ENCODE measurements at places on chromosomes 7 and 10.

- peaks cover 53% of the 10 kb centered on the region for H3K27me3 ChIP-seq
- H3K4me3 ChIP-seq: no peak overlapping the region
- DNase-seq: no peak
- H3K36me3 ChIP-seq: no peaks in the 10 kb centered on the region
These were observed 88.1 kb upstream of the FAM204A start for GRCh38 chr10:118430190-118430589.

DNA sequence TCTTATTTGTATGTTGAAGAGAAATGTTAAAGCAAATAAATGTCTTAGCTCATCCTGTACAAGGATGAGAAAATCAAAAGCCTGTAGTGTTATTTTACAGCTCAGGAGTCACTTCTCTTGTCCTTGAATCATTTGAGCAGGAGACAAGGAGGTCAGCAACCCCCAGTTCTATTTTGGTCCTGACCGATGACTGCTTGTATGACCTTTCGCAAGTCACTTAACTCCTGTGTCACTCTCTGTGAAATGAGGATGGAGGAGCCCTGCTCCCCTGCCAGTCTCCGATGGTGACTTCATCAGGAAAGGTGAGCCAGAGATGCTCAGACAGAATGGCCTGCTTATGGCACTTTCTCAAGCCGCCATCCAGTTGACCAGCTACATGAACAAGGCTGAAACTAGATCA is 101.0 kb downstream of the CELF2 start:
- peaks cover 2% of the 10 kb centered on the region for H3K4me1 ChIP-seq
- H3K4me3 ChIP-seq: no peak overlapping the region
- DNase-seq: no peak
- no peak overlapping the region for H3K27ac ChIP-seq

GRCh38 chr7:41503438-41503837 is 199.5 kb downstream of the INHBA start:
- DNase-seq: no peak
- no peaks in the 10 kb centered on the region for H3K27me3 ChIP-seq
- H3K27ac ChIP-seq: no peak overlapping the region
- H3K36me3 ChIP-seq: no peaks in the 10 kb centered on the region
- H3K4me3 ChIP-seq: no peak overlapping the region

- peak overlapping the region; percentile 23 for H3K27ac ChIP-seq
- H3K4me3 ChIP-seq: no peak overlapping the region
- peaks cover 12% of the 10 kb centered on the region for H3K4me1 ChIP-seq
These were observed 7.7 kb downstream of the DDX56 start for GRCh38 chr7:44565795-44566559.

- H3K4me1 ChIP-seq: peaks cover 16% of the 10 kb centered on the region
- no peaks in the 10 kb centered on the region for H3K27me3 ChIP-seq
- no peak for DNase-seq
- H3K4me3 ChIP-seq: peak overlapping the region; percentile 30
These were observed 7.7 kb downstream of the TMEM168 start for GRCh38 chr7:112782498-112782897.

- no peaks in the 10 kb centered on the region for H3K27me3 ChIP-seq
- H3K4me1 ChIP-seq: no peaks in the 10 kb centered on the region
- no peak overlapping the region for H3K4me3 ChIP-seq
- DNase-seq: no peak
These were observed 74.8 kb upstream of the SH2B2 start for GRCh38 chr7:102211590-102212550.

DNA sequence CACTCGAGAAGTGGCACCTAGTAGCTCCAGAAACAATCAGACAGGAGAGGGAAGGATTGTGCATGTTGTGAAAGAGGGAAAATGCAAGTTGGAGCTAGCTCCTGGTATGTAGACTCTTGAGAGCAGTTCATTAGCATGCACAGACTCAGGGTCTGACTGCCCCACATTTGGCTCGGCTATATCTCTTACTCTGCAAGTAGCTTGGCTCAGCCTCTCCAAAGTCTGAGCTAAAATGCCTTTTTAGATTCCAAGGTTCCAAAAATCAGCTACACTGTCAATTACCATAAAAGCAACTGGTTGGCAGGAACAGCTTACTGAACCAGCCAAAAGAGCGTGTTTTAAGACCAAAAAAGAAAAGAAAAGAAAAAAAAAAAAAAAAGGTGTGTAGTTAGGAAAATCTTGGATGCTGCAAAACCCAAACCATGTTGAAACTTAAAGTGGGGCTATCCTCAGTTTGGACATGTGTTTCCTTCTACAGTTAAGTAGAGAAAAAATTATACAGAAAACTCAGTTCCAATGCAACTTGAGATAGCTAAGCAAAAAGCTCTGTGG is 65.5 kb downstream of the MKX start:
- no peak for DNase-seq
- no peak overlapping the region for H3K4me3 ChIP-seq
- no peak overlapping the region for H3K27ac ChIP-seq
- H3K4me1 ChIP-seq: no peaks in the 10 kb centered on the region
- peaks cover 8% of the 10 kb centered on the region for H3K27me3 ChIP-seq

- H3K27ac ChIP-seq: peak overlapping the region; percentile 53
- H3K27me3 ChIP-seq: no peaks in the 10 kb centered on the region
These were observed 64.9 kb downstream of the CREM start for GRCh38 chr10:35191523-35191922.

GRCh38 chr7:150379441-150380379 is 580 bp downstream of the ZNF775 start:
- peak overlapping the region; percentile 82 for H3K27ac ChIP-seq
- no peaks in the 10 kb centered on the region for H3K27me3 ChIP-seq
- no peaks in the 10 kb centered on the region for H3K36me3 ChIP-seq
- peak; percentile 59 for DNase-seq

- no peak overlapping the region for H3K27ac ChIP-seq
- no peak for DNase-seq
- H3K4me1 ChIP-seq: no peaks in the 10 kb centered on the region
- peaks cover 18% of the 10 kb centered on the region for H3K27me3 ChIP-seq
- no peaks in the 10 kb centered on the region for H3K36me3 ChIP-seq
These were observed 142.1 kb downstream of the JCAD start for GRCh38 chr10:29917311-29917710.

DNA sequence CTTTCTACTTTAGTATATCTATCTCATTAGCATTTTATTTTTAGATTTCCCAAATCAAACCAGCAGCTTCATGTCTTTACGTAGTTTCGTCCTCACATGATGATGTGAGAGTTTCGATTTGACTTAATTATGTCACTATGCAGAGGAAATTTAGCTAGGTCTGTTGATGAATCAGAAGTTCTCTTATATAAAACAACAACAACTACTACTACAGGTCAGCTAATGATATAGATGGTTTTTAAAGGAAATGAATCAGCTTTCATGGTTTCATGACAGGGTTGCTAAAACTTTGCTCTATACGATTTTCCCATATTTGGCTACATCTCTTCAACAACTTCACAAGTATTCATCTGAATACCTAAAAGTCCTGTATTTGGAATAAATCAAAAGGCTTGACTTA is 28.6 kb downstream of the JAZF1 start:
- peaks cover 8% of the 10 kb centered on the region for H3K36me3 ChIP-seq
- peak overlapping the region; percentile 93 for H3K27ac ChIP-seq
- H3K27me3 ChIP-seq: no peaks in the 10 kb centered on the region
- peak overlapping the region; percentile 74 for H3K4me3 ChIP-seq
- DNase-seq: no peak

DNA sequence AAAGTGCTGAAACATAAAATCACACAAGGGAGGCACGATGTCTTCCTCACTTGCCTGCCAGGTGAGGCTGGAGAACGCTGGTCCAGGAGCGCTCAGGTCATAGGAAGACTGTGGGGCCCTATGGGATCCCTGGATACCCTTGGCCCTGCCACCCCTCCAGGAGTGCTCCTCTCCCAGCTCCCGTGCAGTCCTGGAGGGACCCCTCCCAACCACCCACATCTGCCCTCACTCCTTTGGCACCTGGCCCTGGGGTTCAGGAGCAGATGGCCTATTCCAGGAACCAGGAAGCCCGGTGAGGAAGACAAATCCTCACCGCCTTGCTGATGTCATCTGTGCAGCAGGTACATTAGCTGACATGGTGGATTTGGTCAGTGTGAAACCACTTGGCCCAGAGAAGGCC is 3.7 kb upstream of the CXCL12 start:
- H3K27me3 ChIP-seq: peaks cover 21% of the 10 kb centered on the region
- H3K4me3 ChIP-seq: no peak overlapping the region
- DNase-seq: no peak

DNA sequence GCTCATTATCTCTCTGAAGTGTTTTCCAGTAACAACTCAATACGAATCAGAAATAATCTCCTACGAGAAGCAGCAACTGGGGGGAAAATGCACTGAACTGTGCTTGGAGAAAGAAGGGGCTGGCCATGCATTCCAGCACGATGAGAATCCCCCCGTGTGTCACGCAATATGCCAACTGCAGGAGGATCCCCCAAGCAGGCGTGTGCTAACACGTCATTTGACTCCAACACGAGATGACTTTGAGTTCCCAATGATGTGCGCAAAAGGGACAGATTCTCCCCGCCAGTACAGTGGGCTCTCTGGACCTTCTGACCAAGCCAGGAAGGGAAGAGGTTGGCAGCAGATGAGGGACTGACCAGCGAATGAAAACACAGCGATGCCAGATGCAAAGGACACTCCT is 105.5 kb downstream of the KCNMA1 start:
- H3K36me3 ChIP-seq: no peaks in the 10 kb centered on the region
- H3K27ac ChIP-seq: no peak overlapping the region
- no peaks in the 10 kb centered on the region for H3K4me1 ChIP-seq
- H3K27me3 ChIP-seq: peaks cover 27% of the 10 kb centered on the region

GRCh38 chr10:101014230-101014884 is 14.7 kb downstream of the LZTS2 start:
- DNase-seq: no peak
- no peaks in the 10 kb centered on the region for H3K36me3 ChIP-seq
- H3K27ac ChIP-seq: no peak overlapping the region
- peaks cover 29% of the 10 kb centered on the region for H3K27me3 ChIP-seq
- H3K4me3 ChIP-seq: no peak overlapping the region

- no peak overlapping the region for H3K4me3 ChIP-seq
- H3K36me3 ChIP-seq: no peaks in the 10 kb centered on the region
- peaks cover 10% of the 10 kb centered on the region for H3K27me3 ChIP-seq
- no peaks in the 10 kb centered on the region for H3K4me1 ChIP-seq
- no peak for DNase-seq
These were observed 374.6 kb downstream of the GLRX3 start for GRCh38 chr10:130510755-130511154.

DNA sequence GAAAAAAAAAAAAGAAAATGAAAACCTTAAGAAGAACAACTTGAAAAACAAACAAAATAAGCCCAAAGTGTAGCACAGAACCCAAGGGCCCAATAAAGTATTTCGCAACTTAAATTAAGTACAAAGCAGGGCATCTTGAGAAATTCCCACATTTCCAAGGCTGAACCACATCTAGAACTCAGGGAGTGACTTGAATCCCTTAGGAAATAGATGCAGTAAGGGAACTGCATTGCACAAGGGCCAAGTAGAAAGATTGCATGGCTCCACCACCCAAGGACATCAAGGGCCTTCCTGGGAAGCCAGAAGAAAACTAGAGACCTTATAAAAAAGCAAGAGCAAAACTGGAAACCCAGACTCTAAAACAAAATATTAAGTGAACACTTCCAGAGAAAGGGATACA is 352.7 kb downstream of the CXCL12 start:
- no peaks in the 10 kb centered on the region for H3K4me1 ChIP-seq
- H3K36me3 ChIP-seq: no peaks in the 10 kb centered on the region
- no peak overlapping the region for H3K4me3 ChIP-seq
- peaks cover 13% of the 10 kb centered on the region for H3K27me3 ChIP-seq
- no peak overlapping the region for H3K27ac ChIP-seq
- no peak for DNase-seq

GRCh38 chr7:91383053-91383904 is 119.0 kb downstream of the FZD1 start:
- no peak overlapping the region for H3K4me3 ChIP-seq
- DNase-seq: no peak
- no peaks in the 10 kb centered on the region for H3K4me1 ChIP-seq
- H3K27me3 ChIP-seq: no peaks in the 10 kb centered on the region

- H3K36me3 ChIP-seq: no peaks in the 10 kb centered on the region
These were observed 16.4 kb downstream of the NOD1 start for GRCh38 chr7:30462179-30462578.

DNA sequence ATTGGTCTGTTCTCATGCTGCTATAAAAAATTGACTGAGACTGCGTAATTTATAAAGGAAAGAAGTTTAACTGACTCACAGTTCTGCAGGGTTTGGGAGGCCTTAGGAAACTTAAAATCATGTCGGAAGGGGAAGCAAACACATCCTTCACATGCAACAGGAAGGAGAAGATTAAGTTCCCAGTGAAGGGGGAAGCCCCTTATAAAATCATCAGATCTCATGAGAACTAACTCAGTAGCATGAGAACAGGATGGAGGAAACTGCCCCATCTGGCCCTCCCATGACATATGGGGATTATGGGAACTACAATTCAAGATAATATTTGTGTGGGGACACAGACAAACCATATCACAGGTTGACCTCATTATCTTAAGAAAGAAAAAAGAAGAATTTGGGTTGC is 134.5 kb downstream of the PPP1R3A start:
- no peaks in the 10 kb centered on the region for H3K4me1 ChIP-seq
- H3K36me3 ChIP-seq: no peaks in the 10 kb centered on the region
- DNase-seq: no peak
- no peak overlapping the region for H3K4me3 ChIP-seq
- no peak overlapping the region for H3K27ac ChIP-seq

DNA sequence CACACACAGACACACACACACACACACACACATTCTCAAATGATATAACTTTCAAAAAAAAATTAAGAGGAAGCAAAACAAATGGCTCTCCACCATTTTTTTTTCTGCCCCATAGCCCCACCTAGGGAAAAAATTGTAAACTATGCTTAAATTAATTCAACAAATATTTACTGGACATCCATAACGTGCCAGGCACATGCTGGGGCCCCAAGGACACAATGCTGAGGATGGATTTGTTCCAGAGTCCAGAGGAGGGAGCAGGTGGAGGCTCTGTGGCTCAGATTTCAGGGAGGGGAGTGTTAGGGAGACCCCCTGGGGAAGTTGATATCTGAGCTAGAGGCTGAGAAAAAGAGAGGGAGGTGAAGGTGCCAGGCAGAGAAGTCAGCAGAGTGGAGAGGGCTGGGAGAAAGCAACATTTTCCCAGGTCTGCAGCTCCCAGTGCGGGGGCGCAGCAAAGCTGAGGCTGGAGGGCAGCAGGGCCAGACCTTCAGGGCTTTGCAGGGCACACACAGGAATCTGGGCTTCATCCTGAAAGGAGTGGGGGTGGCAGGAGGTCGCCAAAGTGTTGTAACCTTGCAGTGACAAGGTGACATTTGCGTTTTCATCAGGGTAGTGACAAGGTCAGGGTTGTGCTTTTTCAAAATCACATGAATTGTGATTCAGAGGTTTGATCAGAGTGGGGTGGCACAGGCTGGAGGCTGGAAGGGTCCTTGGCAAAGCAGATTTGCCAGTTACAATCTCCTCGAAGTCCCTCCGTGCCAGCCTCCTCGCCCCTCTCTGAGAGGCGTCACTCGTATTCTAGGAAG is 261.6 kb downstream of the WDR11 start:
- no peaks in the 10 kb centered on the region for H3K4me1 ChIP-seq
- no peak overlapping the region for H3K4me3 ChIP-seq
- H3K27ac ChIP-seq: no peak overlapping the region

GRCh38 chr7:99375070-99375807 is 709 bp downstream of the ARPC1B start:
- H3K4me1 ChIP-seq: peaks cover 22% of the 10 kb centered on the region
- DNase-seq: peak; percentile 79
- H3K4me3 ChIP-seq: peak overlapping the region; percentile 49
- H3K27ac ChIP-seq: peak overlapping the region; percentile 84
